ENCODE measurements at places on chromosomes 4 and X. TPM values are rescaled to one million over a fixed set of nuclear protein-coding genes. Genes with fewer than 3 reads are reported as not detected.

- no peak for DNase-seq
Observed at GRCh38 chr4:48603366-48604003, 113.4 kb downstream of the ZAR1 start.

POU4F2 gene
- not detected for total RNA-seq

GRCh38 chrX:124573468-124573867, 227.1 kb downstream of the SH2D1A start:
- DNase-seq = no peak

TNMD gene
- 24.2 TPM for total RNA-seq

- no peak for DNase-seq
Observed at GRCh38 chrX:136710325-136710951, 62.5 kb downstream of the CD40LG start.

DNA sequence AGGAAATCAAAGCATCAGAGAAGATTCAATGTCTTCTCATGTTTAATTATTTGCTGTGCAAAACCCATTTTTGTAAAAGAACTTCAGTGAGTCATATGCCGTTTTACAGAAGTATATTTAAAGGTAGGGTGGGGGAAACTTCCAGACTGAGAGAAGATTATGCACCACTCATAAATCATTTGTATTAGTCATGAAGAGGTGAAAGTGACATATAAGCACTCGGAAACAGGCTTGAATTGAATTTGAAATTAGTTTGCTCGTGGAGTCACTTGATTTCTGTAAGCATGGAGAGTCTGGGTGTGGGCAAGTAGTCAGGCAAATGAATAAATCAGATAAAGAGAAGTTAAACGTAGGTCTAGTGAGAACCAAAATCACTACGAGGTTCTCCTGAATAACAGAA, 335.1 kb downstream of the ANK2 start:
- DNase-seq = no peak

STATH gene
- total RNA-seq = not detected

- no peak for DNase-seq
Observed at GRCh38 chrX:19563327-19563726, 48.0 kb upstream of the MAP3K15 start.

Measured in H7 (cell line).